ENCODE measurements at places on chromosomes 11 and 22. TPM values are rescaled to one million over a fixed set of nuclear protein-coding genes. Genes with fewer than 3 reads are reported as not detected.

Gene DGCR6
- total RNA-seq = not detected

Gene OR52E8
- total RNA-seq = not detected

Gene EMID1
- not detected for total RNA-seq

Gene MS4A3
- not detected for total RNA-seq

Gene ASRGL1
- not detected for total RNA-seq

Gene PRRG4
- total RNA-seq = 0.18 TPM

Gene GGTLC2
- not detected for total RNA-seq

Gene ARHGAP20
- total RNA-seq = 1.2 TPM

Gene SLN
- not detected for total RNA-seq

Gene LARGE1
- 23.0 TPM for total RNA-seq

Gene C11orf86
- total RNA-seq = not detected

Gene ADORA2A
- total RNA-seq = not detected

Gene MRGPRX4
- not detected for total RNA-seq

Gene PNPLA5
- total RNA-seq = not detected

Gene RIN1
- 68.3 TPM for total RNA-seq

Gene OR4C15
- not detected for total RNA-seq

Gene OR51B6
- total RNA-seq = not detected

Gene PDE2A
- total RNA-seq = 0.86 TPM

Gene OTOG
- not detected for total RNA-seq

Gene SLC25A1
- total RNA-seq = 296 TPM

Gene RGL4
- not detected for total RNA-seq

Gene TNNI2
- not detected for total RNA-seq

Gene APOA4
- not detected for total RNA-seq

Gene ANO3
- not detected for total RNA-seq

Gene OR5P2
- not detected for total RNA-seq

Gene APOBEC3G
- 15.8 TPM for total RNA-seq

Gene IGSF9B
- total RNA-seq = not detected

Gene OOSP2
- total RNA-seq = not detected

Gene KLHL35
- 1.8 TPM for total RNA-seq

All from myometrial cell (primary cell).